ENCODE measurements at places on chromosomes 5 and 9. TPM values are rescaled to one million over a fixed set of nuclear protein-coding genes. Genes with fewer than 3 reads are reported as not detected.

IL9 gene
- not detected for total RNA-seq

CCDC171 gene
- 56.5 TPM for total RNA-seq

CCDC107 gene
- 10.5 TPM for total RNA-seq

THBS4 gene
- total RNA-seq: 2.2 TPM

IL33 gene
- 20.7 TPM for total RNA-seq

PPP2R2B gene
- 141 TPM for total RNA-seq

HTR1A gene
- 18.2 TPM for total RNA-seq

RALGPS1 gene
- total RNA-seq: 86.6 TPM

ENTREP1 gene
- 1.4 TPM for total RNA-seq

PRSS3 gene
- total RNA-seq: not detected

STOM gene
- total RNA-seq: 25.1 TPM

FAM221B gene
- not detected for total RNA-seq

MTX3 gene
- total RNA-seq: 21.8 TPM

LCN15 gene
- not detected for total RNA-seq

CMYA5 gene
- 1.2 TPM for total RNA-seq

SLC25A2 gene
- total RNA-seq: not detected

MLANA gene
- not detected for total RNA-seq

INPP5E gene
- total RNA-seq: 11.5 TPM

SV2C gene
- total RNA-seq: 1.7 TPM

KIF24 gene
- 0.78 TPM for total RNA-seq

GALNT12 gene
- 1.2 TPM for total RNA-seq

GPX3 gene
- total RNA-seq: 12.3 TPM

C9 gene
- total RNA-seq: not detected

SRD5A1 gene
- total RNA-seq: 51.8 TPM

ZFP2 gene
- total RNA-seq: 9.4 TPM

FBXL7 gene
- 3.0 TPM for total RNA-seq

CARD6 gene
- 1.6 TPM for total RNA-seq

PCDHB13 gene
- total RNA-seq: 9.2 TPM

RCL1 gene
- 17.8 TPM for total RNA-seq

AQP7 gene
- total RNA-seq: not detected

HBEGF gene
- 8.7 TPM for total RNA-seq

F2R gene
- 29.2 TPM for total RNA-seq

SPARC gene
- total RNA-seq: 90.8 TPM

ZNF462 gene
- 163 TPM for total RNA-seq

TMC1 gene
- 0.78 TPM for total RNA-seq

FOXE1 gene
- not detected for total RNA-seq

SLC34A3 gene
- total RNA-seq: 0.16 TPM

CER1 gene
- not detected for total RNA-seq
